HAP-1 (cell line): ENCODE measurements at places on chromosomes 16 and 17.

DNA sequence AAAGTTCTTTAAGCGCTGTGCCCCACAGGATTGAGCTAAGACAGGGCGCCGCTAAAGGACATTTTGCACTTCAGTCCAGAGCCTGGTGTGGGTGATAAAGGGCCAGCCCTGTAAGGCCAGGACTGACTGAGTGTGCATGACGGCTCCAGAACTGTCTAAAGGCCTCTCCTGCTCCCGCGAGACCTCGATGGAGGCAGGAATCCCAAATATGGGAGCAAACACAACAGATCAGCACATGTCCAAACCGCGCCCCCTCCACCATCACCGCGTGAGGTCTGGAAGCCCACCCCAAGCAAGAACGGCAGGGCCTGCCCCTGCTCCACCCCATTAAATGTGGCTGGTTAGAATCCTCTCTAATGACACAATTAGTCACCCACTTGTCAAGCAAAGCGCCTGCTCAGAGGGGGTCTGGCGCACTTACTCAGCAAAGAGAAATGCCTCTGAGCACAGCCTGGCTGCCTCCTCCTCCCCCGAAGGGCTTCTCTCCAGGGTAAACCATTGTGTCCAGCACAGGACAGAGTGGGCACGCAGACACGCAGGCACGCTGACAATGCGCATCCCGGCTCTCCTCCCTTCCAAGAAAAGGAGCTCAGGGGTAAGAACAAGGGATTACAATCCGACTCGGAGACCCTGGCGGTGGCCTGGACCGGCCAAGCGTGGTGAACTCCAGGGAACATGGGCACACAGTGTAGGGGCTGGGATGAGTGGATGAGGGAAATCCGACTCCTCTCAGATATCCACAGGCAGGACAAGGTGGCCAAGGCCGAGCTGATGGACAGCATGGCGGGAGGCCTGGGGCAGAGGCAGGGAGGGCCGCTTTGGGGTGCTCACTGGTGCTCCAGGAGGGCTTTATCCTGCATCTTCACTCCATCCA lies 1.5 kb downstream of the MXRA7 start:
- peak; percentile 86 for DNase-seq

GRCh38 chr17:51778842-51779241 lies 379.7 kb downstream of the CA10 start:
- DNase-seq: no peak

GRCh38 chr17:15485045-15485444 lies 17.6 kb upstream of the CDRT4 start:
- no peak for DNase-seq

DNA sequence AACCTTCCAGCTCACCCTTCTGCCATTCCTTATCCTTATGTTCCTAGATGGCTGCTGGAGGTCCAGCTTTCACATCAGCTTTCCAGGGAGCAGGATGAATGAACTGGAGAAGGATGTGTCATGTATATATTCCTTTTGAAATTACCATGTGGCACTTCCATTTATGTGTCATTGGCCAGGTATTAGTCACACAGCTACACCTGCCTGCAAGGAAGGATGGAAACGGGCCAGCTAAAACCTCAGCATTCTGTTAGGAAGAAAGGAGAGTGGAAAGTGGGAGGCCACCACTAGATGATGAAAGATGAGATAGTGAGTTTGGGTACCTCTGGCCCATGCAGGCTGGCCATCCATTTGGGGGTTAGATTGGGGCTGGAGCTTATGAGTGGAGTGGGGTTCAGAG lies 67.5 kb downstream of the KSR1 start:
- no peak for DNase-seq

DNA sequence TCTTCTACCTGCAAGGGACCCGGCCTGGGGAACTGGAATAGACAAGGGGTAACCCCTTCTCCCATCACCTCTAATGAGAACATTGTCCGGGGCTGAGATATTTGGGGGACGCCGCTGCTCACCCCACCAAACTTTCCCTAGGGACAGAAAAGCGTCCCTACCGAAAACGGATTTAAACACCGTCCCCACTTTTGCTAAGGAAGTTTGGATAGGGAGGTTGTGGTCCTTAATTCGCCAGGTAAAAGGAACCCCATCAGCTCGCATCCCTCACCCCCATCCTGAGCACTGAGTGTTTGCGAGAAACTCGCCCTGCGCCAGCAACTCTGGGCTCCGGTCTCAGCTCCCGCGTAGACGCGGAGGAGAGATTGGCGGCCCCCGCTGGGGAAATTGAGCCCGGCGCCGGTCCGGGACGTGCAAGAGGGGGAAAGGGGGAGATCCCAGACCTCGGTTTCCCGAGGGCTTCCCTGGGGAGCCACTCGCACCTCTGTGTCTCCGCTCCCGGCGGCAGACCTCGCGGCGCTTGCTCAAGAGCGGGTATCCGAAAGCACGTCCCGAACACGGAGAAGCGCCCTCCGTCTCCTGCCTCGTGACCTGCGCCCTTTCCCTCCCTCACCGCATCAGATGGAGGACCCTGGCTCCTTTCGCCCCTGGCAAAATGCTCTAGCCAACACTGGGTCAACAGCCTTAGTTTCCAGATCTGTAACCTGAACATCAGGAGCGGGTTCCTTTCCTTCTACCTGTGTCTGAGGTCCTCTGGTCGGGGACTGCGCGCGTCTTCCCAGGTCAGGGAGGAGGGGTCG lies 3.1 kb upstream of the SOX9 start:
- DNase-seq: no peak

DNA sequence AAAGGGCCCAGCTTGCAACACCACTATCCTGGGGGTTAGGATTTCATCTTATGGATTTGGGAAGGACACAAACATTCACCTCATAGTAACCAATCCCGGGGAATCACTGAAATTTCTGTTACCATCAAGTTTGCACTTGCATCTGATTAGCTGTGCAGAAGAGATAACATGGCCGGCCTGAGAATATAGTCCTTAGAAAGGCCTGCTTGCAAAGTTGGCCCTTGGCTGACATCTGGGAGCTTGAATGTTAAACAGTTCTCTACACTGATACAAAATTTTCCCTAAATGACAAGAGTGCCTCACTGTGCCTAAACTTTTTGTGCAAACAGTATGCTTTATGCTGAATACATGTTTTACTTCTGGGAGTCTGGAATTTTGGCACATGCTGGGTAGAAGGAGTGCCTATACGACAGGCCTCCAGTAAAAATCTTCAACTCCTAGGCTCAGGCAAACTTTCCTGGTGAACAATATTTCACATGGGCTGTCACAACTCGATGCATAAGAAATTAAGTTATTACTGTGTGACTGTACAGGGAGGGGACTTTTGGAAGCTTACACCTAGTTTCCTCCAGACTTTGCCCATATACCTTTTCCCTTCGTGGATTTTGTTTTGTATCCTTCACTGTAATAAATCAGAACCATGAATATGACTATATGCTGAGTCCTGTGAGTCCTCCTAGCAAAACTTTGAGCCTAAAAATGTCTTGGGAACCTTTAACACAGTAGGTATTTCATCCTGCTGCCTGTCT lies 31.3 kb downstream of the TBC1D3B start:
- no peak for DNase-seq

DNA sequence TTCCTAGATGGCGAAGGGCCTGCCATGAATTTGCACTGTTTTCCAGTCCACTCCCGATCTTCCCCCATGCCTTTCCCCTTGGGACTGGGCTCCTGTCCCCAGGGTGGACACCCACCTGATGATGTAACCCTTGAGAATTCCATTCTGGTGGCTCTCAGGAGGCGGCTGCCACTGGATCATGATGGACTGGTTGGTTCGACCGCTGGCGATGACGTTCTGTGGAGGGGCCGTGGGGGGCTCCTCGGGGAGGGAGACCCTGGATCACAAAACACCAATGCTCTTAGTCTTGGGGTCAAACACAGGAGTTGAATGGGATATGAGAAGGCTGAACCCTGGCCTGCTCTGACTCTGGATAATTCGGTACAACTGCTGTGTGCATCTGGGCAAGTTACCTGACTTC lies 107.2 kb upstream of the CDC42EP4 start:
- DNase-seq: no peak

- no peak for DNase-seq
Observed at GRCh38 chr16:35296962-35297653, 1837.7 kb downstream of the TP53TG3F start.

- no peak for DNase-seq
Observed at GRCh38 chr17:64622931-64623654, 39.0 kb downstream of the SMURF2 start.

DNA sequence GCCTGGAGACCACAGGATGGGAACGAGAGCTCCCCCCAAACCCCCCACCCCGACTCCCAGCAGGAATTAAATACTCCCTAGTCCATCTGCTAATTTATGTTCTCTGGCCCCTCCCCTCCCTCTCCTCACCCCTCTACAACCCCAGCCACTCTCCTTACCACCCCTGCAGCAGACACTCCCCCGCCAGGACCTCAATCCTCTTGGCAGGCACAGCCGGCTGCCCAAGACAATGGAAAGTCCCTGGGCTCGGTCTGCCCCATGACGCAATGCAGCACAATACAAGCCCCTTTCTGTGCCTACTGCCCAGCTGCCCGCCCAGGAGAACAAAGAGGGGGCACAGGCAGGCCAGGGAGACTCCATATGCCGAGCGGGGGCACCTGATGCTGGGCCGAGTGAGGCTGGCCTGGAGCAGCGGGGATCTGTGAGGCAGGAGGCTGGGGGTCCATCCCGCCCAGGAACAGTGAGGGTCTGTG lies 30.3 kb upstream of the CDC42EP4 start:
- DNase-seq: peak; percentile 67

DNA sequence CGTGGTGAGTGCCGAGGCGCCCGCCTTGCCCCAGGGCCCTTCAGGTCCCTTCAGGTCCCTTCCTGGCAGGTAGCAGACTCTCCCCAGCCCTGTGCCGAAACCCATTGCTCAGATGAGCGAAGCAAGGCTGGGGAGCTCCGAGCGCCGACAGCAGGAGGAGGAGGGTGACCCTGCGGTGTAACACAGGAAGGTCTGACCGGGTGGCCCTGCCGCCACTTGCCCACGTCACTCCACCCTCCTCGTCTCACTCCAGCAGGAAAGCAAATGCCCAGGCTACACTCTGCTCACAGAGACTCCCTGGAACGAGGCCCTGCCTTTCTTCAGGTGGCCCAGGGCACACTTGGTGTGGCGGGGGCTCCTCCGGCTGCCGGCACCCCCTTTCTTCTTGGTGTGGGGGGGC lies 57.2 kb downstream of the ACTG1 start:
- DNase-seq: no peak

- peak; percentile 30 for DNase-seq
Observed at GRCh38 chr17:68599552-68600066, 1.6 kb downstream of the FAM20A start.

DNA sequence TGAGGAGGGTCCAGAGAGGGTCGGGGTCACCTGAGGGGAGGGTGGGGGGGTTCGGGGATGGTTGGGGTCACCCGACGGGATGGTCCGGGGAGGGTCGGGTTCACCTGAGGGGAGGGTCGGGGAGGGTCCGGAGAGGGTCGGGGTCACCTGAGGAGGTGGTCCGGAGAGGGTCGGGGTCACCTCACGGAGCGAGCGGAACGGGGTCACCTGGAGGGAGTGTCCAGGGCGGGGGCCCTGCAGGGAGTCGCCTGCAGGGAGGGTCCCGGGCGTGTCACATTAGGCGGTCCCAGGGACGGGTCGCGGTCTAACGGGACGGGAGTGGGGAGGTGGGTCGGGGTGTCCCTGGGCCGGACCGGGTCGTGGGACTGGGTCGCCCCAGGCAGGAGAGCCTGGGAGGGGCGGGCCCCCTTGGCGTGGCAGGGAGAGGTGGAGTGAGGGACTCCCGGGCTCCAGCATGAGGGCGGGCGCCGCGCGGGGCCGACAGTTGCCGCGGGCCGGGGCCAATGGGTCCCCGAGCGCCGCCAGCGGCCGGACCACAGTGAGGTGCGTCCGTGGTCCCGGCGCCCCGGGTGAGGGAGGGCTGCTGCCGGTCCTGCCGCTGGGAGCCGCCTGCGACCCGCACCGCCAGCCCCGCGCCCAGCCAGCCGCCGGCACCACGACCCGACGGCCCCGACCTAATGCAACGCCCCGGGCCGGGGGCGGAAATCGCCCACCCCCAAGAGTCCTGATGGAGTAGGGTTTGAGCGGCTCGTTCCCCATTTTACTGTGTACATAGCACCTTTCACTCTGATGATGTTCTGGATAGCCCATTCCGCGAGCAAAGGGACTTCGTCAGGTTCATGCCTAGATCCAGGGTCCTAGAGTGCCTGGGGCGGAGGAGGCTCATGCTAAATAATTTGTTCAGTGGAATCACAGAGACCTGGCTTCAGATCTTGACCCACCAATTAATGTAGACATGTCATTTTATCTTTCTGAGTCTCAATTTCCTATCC lies 1.2 kb upstream of the ABCA3 start:
- no peak for DNase-seq

DNA sequence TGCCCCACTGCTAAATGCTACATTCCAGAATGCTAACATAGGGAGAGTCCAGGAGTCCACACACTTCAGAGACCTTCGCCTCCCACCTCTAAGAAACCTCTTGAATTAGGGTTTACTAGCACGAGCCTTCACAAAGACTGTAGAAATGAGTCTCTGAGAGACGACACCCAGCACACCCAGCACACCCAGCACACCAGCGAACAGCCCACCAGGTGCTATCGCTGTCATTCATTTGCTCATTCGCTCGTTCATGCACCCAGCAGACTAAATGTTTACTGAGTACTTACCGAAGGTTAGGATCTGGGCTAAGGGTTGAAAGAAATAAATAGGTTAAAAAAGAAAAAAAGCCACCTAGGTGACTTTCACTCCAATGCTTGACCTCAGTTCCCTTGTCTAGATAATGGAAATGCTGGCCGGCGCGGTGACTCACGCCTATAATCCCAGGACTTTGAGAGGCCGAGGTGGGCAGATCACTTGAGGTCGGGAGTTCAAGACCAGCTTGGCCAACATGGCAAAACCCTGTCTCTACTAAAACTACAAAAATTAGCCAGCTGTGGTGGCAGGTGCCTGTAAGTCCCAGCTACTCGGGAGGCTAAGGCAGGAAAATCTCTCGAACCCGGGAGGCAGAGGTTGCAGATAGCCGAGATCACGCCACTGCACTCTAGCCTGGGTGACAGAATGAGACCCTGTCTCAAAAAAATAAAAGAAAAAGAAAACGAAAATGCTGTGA lies 100.8 kb downstream of the ADCY9 start:
- DNase-seq: no peak

- no peak for DNase-seq
Observed at GRCh38 chr17:31226373-31226772, 70.7 kb downstream of the OMG start.

GRCh38 chr17:27566671-27567562 lies 64.1 kb upstream of the LGALS9 start:
- no peak for DNase-seq

DNA sequence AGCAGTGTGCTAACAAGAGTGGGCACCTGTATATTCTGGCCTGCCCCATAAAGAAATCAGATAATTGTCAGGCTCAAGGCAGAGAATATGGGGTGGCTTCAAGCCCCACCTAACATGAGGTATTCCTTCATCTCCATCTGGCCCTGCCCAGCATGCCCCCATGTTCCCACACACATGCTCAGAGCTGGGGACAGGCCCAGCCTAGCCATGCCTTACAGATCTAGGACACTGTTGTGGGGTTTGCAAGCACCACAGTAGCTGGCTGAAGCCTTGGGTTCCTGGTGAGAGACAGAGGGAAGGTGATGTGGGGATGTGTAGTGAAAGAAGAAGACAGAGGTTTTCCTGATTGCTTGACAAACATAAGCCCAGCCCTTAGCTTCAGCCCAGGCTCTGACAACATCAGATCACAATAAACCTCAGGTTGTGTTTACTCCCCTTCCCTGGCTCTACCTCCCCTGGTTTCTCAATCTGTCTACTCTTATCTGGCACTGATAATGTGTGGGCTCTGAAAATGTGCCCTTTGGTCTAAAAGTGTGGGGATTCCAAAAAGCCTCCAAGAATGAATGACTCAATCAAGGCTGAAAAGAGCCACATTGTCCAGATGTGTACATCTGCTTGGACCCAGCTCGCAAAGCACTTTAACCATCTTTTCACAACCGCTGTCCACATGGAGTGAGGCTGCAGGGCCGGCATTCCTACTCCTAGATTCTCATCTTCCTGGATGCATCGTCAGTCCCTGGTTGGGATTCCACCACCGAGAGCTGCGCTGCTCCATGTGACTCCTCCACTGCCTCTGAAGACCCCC lies 34.4 kb downstream of the CDRT4 start:
- DNase-seq: no peak
